Inflammatory macrophage treated with lipopolysaccharide for 1 hour (primary cell): ENCODE measurements at places on chromosomes 4 and X.
A peak's percentile ranks its signal among the peaks of the same experiment; 100 is the strongest.

DNA sequence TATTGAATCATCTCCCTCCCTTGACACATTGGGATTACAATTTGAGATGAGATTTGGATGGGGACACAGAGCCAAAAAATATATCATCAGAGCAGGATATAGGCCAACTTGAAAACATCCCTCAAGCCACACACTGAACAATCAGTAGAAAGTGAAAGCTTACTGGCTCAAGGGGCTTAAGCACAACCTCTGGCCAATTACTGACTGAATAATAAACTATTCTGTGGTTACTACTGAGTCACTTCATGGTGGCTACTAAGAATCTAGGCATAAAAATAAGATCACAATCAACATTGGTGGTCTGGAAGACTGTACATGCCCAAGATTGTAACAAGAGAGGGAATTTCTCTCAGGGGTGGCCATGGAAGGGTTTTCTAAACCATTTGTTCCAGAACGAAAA lies 27.4 kb upstream of the GPR174 start:
- no peak for DNase-seq

DNA sequence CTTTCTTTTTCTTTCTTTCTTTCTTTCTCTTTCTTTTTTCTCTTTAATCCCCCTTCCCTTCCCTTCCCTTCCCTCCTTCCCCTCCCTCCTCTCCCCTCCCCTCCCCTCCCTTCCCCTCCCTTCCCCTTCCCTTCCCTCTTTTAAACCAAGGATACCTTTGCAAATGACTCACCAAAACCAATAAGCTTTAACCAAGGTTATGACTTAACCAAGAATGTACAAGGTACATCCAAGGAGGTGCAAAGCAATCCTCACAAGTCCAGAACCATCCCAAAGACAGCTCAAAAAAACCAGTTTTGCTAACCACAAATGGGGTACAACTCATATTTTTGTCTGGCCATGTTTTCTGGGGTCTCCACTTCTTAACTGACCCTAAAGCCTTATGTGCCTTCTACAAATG lies 174.7 kb upstream of the PPP1R2C start:
- DNase-seq: no peak

- DNase-seq: peak; percentile 44
Measured at GRCh38 chr4:67558493-67558892, at the start of gene STAP1. Gene STAP1, plus strand, starts transcription at chr4:67558727. Its CDS starts 83 bp downstream, at chr4:67558810.

DNA sequence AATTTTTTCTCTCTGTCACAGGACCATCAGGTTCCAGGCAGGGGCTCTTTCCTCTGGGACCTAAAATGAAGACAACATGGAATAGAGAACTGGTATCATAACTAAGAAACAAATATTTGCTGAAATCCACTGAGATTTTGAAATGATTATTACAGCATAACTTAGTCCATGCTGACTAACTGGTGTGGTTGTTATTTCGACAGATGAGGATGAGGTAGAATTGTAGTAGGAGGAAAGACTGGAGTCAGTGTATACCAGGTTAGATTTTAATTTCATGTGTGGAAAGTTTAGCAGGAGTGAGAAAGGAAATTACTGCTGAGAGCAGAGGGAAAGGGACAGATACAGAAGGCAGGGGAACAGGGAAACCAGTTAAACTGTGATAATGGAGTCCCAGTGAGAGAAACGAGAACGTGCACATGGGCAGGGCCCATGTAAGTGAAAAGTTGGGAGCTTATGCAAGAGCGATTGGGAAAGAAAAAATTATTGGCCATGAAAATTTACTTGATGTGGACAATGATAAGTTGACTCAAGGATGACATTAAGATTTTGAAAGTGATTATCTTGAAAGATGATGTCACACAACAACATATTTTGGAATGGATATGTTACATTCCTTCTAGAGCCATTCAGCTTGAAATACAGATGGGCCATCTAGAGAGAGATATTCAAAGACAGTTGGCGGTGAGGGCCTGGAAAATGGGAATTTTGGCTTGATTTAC lies 98.7 kb upstream of the DDIT4L start:
- no peak for DNase-seq
